ENCODE measurements at places on chromosomes 4 and X.

GRCh38 chr4:14264437-14264836 is 636.9 kb upstream of the BOD1L1 start:
- DNase-seq: no peak

DNA sequence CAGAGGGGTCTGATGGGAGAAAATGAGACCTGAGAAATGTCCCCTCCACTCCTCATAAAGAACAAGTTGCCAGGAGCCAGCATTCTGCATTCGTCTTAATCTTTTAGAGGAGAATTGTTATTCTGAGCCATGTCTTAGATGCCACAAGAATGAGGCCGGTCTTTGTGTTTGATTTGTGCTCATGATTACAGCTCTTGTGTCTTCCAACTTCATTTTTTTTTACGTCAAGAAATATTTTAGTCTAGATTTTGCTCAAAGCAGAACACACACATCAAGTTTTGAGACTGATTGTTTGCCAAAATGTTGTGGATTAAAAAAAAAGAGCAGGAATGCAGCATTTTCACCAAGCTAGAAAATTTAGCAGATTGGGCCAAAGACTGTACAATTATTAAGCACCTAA is 130.6 kb upstream of the PITX2 start:
- no peak for DNase-seq

DNA sequence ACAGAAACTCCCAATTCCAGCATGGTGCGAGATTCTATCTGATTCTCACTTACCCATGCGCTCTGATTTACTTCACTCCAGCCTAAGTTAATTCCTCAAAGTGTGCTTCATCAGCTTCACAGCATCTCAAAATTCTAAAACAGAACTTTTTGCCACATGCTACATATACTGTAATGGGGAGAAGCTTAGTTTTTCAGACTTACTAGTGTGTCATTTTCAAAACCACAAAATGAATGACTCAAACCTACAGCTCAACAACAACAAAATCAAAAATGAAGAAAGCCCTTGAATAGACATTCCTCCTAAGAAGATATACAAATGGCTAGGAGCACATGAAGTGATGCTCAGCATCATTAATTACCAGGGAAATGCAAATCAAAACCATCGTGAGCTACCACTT is 14.9 kb downstream of the IRF2 start:
- no peak for DNase-seq

DNA sequence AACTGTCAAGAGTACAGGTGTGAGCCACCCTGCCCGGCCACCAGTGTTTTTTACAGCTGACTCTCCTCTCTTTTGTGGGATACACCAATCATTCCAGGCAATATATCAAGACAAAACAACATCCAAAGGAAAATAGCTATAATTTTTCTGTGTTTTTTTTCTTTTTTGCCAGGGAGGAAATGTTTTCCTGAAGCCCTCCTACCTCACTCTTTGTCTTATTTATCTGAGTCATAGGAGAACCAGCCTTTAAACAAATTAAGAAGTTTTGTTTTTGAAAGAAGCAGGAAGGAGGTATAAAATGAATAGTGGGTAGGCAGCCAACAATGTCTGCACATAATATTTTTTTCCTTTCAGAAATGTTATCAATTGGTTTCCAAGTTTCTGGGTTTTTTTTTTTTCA is 493.9 kb downstream of the CCSER1 start:
- no peak for DNase-seq

DNA sequence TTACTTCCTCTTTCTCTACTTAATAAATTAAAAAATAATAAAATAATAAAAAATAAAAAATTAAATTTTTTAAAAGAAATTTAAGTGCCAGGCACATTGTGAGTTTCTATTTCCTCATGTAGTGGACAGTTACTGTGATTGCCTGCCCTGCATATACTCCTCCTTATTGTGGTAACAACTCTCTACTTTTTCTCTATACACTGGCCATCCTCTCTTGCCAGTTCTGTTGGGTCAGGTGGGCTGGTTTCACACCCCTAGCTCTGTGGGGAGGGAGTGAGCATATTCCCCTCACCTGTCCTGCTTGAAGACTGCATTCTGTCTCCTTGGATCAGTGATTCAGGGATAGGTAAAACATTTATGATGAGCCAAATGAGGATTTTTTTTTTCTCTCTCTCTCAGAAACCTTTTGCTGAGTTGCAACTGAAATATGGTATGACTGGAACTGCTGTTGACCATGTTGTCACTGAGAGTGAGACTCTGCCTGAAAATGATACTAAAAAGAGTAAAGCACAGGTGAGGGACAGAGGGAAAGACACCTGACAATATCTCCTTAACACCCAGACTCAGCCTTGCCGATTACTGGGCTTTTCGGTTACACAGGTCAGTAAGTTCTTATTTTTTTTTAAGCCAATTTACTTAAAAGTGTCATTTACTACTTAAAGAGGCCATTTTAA is 37.2 kb downstream of the CXXC4 start:
- no peak for DNase-seq

DNA sequence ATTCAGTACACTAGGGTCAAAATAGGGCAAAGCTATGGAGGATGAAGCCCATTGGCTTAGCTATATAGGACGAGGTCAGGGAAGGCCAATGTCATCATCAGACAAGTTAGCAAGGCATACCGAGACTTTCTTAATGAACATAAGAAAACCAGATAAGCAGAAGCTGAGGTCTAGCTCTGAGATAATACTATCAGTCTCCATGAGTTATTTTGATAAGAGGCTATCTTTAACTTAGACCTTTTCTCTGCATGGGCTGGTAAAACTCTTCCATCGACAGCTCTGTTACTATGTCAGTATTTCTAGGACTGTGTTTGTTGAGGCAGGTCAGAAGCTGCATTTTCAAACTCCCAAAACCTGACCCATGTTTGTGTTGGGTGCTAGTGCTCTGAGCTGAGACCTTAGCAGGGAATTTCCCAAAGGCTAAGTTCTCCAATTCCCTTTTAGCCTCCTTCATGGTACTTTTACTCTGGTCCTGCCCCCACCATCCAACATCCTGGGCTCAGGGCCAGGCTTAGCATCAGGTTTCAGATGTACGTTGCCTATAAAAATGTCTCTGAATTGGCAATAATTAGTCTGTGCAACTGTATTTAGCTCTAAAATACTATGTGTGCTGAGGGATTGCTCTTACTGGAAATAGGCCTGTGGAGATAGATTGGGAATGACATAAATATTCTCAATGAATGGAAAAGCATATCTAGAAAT is 29.3 kb upstream of the LRAT start:
- no peak for DNase-seq

DNA sequence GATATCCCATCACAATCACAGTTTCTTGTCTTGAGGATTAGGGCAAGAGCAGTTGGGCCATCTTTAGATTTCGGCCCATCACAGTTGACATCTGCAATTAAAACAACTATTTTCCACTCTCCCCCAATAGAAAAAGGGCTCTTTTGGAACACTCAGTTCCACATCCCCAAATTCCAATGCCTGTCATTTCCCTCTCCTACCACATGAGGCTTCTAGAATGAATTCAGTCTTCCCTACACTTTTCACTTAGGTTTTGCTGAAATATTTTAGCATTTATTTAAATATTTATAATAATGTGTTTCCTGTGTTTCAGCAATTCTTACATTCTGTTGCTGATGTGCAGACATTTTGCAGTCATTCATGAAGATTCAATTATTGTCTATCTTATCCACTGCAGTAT is 118.4 kb downstream of the COX18 start:
- DNase-seq: no peak

DNA sequence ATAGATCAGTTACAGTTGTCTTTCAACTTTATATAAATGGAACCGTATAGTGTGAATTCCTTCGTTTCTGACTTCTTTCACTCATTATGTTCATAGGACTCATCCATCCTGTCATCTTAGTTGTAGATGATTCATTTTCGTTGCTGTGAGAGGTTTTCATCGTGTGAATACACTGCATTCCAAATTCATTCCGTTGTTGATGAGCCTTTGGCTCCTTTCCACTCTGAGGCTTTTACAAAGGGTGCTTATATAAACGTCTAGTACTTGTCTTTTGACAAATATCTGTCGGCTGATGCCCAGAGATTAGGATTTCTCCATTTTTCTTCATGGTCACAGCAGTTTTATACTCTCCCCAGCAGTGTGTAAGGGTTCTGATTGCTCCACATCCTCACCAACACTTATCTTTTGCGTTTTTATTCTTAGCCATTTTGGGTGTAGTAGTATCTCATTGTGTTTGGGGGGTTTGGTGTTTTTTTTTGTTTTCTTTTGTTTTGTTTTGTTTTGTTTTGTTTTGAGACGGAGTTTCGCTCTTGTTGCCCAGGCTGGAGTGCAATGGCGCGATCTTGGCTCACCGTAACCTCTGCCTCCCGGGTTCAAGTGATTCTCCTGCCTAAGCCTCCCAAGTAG is 48.6 kb downstream of the LRP2BP start:
- DNase-seq: no peak

- peak; percentile 6 for DNase-seq
Observed at GRCh38 chr4:16884673-16885460, 13.6 kb downstream of the LDB2 start.

- DNase-seq: no peak
Observed at GRCh38 chrX:109747681-109748080, 14.6 kb upstream of the ACSL4 start.

DNA sequence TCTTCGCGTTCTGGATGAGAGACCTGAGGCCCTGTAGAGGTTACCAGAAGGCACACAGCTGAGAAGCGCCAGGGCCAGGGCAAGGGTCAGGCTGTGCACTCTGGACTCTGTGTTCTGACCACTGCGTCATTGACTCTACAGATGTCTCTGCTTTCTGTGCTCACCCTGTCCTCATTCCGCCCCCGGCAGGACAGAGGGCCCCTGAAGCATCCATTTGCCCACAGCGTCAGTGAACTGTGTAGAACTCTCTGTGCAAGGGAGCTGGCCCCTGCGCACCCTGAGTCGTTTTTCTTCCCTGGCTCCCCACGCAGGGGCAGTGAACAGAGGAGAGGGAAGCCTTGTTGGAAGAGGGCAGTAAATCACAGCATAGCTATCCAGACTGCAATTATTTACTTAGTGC is 6.1 kb upstream of the WAS start:
- DNase-seq: no peak

DNA sequence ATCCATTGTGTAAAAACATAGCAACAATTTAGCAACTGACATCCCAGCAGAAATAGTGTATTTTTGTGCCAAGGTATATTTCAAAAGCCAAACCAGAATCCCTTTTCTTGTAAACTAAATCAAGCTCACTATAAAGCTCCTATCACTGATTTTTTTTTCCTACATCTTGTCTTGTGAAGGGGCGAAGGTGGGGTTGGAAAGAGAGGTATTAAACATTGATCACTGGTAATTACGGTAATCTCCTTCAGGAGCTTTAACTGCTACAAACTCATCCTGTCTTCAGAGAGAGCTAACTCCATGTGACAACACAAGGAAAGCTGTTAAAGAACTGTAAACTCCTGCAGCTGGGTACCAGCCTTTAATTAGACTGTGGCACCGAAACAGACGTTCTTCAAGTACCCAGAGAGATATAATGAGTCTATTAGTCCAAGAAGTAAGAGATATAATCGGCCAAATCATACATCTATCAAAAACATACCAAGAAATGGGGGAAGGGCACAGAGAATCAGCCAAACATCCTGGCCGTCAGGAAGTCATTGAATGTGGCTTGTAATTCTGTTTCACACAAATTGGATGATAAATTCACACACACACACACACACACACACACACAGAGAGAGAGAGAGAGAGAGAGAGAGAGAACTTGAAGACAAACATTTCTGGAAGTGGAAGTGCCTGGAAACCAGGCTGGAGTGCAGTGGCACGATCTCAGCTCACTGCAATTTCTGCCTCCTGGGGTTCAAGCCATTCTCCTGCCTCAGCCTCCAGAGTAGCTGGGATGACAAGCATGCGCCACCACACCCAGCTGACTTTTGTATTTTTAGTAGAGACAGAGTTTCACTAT is 111.9 kb upstream of the PPARGC1A start:
- DNase-seq: no peak

DNA sequence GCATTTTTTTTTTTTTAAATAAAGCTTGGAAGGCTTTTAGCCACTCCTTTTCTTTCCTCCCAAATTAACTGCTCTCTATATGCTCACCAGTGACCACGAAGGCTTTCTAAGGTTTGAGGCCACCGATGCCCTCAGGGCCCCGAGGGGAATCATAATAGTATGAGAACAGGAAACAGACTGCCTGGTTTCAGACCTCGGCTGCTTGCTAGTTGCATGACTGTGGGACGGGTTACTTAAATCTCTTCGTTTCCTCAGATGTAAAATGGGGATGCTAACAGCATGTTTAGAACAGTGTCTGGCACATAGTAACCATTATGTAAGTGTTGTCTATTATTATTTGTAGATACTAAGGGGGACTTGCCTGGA is 3.6 kb downstream of the LINC00632 start:
- no peak for DNase-seq

DNA sequence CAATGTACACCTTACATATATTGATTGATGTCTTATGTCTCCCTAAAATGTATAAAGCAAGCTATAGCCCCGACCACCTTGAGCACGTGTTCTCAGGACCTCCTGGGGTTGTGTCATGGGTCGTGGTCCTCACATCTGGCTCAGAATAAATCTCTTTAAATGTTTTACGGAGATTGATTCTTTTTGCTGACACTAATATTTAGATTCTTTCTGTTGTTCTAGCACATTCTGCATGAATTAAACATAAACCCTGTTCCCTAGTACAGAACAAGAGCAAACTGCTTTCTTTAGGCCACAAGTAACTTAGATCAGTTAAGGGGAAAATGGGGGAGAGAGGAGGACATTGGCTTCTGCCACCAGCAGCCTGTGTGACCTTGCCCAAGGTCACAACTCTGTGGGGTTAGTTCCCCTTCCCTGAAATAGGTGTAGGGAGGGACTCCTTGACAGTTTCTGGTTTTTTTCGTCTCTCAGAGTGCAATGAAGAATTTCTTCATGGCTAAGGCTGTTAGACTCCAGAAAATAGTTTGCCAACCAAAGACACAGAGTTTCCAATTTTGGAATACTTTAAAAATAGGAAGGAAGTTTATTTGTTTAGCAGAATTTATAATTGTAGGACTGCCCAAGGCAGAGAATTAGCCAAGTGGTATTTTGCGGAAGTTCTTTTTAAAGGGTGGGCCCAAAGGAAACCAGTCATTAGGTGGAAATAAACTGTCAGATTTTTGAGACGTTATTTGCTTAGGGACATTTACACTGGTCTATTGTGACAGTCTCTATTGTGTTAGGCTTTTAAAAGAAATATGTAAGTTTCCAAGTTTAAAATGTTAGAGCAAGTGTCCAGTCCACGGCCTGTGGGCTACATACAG is 29.4 kb downstream of the PTTG2 start:
- DNase-seq: no peak

GRCh38 chr4:185020863-185021761 is 2.8 kb downstream of the HELT start:
- DNase-seq: no peak

- no peak for DNase-seq
Observed at GRCh38 chr4:74397748-74398426, 32.9 kb downstream of the EREG start.

All from NCI-H526 treated with DMSO at 0.1 percent for 48 hours (cell line).